ENCODE measurements at places on chromosomes 5 and 9.
A peak's percentile ranks its signal among the peaks of the same experiment; 100 is the strongest.

DNA sequence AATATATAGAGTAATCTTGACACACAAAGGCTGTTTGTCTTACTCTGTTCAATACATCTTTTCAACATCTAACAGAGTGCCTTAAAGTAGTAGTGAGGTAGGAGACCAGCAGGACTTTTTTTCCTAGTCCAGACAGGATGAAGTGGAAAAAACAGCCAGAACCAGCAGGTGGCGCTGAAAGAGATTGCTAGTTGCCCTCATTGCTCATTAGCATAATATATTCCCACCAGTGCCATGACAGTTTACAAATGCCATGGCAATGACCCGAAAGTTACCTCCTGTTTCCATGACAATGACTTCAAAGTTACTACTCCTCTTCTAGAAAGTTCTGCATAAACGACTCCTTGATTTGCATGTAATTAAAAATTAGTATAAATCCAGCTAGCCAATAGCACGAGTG is 387.4 kb downstream of the ACTL7B start:
- DNase-seq: no peak

- DNase-seq: no peak
These were observed 35.8 kb upstream of the TLX3 start for GRCh38 chr5:171272996-171273970.

DNA sequence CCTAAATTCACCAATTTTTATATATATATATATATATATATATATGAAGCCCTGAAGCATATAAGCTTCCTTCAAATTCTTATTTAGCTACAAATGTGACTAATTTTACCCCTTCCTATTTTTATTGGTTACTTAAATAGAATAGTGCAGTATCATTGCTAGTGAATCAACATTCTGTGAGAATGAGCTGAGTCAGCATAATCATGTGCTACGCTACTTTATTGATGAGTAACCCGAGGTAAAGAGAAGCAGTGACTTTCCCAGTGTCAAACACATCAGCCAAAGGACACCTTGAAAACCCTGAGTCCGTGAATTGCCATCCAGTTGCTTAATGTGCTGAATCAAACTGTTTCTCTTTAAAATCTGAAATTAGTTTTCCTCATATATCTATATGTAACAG is 546.2 kb downstream of the DMRTA1 start:
- no peak for DNase-seq

- no peak for DNase-seq
These were observed 8.7 kb downstream of the STK10 start for GRCh38 chr5:172178991-172179989.

GRCh38 chr5:88374391-88374790 is 105.7 kb upstream of the TMEM161B start:
- DNase-seq: no peak

GRCh38 chr9:3956081-3956671 is 343.7 kb downstream of the GLIS3 start:
- no peak for DNase-seq

DNA sequence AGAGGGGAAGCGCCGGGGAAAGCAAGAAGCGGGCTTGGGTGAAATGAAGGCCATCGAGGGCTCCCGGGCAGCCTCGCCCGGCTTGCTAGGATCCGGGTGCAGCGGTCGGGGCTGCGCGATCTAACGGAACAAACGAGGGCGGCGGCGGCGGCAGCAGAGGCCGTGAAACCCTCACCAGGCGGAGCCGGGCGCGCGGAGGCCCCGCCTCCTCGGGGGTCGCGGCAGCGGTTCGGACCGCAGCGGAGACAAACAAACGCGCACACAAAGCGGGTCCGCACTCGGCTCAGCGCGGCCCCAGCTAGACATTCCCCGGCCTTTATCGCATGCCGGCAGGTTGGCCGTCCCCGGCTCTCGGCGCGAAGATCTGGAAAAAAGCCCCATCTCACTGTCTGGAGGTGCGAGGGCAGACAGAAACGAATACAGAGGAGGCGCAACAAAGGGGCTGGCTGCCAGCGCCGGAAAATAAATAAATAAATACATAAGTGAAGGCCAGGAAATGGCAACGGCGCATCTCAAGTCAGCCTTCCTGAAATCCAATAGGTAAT is 10.5 kb upstream of the TRIM36 start:
- peak; percentile 42 for DNase-seq

DNA sequence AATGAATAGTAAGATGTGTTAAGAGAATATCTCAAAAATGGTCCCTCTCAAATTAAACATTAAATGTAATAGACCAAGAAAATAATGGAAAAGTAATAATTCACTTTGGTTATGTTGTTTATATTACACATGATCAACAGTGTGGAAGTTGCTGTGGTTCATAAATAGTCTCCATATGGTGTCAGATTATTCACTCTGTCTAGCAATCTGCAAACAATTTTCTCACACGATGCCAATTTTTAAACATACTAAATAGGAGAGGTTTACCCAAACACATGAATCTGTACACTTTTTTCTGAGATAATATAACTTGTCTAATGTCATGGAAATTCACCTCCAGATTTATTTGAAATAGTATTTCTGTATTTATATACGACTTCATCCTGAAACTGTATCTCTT is 217.4 kb upstream of the FBXL7 start:
- no peak for DNase-seq

DNA sequence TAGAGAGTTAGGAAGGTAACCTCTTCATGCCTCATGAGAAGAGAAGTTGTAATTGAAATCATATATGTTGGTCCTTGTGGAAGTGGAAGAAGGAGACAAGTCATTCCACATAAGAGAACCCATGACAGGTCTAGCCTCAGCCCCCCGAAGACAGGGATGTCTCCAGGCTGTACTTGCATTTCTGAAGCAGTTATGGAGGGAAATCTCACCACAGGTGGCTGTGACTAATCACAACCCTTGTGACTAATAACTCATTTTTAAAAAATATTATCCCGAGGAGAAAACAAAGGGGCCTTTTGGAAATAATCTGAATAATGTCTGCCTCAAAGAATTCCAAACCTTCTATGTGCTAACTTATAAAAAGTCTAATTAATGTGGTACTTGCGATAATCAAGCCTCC is 262.1 kb upstream of the RPS23 start:
- no peak for DNase-seq

DNA sequence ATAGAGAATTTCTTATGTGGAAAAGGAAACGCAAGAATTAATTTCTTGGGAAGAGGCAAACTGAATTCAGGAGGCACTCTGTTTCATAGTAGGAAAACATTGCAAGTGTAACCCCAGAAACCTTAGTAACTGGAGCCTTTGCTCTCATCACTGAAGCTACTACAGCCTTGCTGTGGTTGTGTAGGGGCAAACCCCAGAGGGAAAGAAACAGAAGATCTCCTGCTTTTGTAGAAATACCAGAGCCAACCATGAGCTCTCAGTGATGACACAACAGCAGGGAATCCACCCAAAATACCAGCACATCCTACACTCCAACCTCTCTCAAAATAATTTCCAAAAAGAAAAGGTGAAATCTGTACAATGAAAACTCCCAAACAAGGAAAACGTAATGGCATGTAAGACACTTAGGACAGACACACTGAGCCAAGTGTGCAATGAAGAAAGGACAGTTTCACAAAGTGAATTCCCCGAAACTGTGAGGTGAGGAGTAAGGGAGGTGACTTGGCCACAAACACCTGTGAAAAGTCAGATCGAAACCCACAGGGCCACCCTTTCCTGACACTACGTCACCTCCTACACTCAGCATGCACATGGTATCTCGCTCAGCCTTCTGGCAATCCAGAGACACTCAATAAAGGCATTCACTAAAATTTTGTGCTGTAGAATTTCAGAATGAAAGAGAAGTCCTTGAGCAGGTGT is 8.5 kb upstream of the ACSL6 start:
- DNase-seq: no peak

DNA sequence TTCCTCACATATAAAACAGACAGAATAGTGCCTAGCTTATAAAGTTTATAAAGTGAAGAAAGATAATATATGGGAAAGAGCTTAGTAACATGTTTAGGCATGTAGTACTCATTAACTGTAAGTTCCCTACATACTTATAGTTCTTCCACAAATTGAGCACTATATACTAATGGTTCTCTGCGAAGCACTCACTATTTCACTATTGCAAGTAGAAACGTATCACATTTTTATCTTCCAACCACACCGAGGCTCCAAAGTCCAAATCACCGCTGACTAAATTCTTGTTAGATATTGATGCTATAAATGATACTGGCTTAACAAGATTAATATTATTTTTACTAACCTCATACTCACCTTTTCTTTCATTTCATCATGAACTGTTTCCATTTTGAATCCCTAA is 61.0 kb downstream of the FBXW11 start:
- DNase-seq: no peak

- DNase-seq: peak; percentile 39
These were observed 247.4 kb upstream of the RASA1 start for GRCh38 chr5:87020099-87020934.

DNA sequence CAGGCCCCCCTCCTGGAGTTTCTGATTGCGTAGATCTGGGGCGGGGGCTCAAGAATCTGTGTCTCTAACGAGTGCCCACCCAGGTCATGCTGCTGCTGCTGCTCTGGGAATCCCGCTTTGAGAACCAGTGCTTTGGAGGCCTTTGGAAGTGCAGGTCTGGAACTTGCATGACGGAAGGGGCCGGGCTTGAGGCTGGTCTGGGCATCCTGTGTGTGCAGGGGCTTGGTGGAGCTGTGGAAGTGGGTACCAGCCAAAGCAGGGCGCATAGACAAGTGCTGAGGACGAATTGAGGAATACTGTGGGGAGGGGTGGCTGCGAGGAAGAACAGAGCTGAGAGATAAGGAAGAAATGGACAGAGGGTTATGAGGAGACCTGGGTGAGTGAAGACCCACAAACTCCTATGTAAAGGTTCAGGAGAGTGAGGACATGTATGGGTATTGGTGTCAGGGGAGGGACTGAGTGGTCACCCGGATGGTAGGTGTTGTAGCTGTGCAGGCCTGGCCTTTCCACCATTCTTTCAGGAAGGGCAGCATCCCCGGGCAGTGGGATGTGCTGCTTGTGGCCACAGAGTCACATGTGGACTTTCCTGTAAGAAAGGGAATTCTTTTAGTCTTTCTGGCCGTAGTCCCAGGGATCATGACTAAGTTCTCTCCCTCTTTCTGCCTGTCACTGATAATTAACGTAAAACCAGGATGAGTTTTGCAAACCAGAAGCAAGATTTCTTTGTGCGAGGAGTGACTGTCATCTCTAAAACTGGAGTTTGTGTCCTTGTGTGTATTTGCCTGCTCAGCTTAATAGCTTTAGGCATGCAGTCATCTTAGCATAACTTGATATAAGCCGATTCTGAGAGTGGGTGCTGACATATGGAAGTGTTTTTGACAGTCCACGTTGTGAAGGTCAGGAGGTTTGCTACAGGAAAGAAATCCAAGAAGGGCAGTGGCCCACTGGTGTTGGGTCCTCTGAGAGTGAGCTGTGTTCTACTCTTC is 43.3 kb upstream of the TJP2 start:
- peak; percentile 67 for DNase-seq

- peak; percentile 43 for DNase-seq
These were observed 89.7 kb upstream of the SAP30L start for GRCh38 chr5:154356020-154356655.

- no peak for DNase-seq
These were observed 1028.5 kb downstream of the CDH18 start for GRCh38 chr5:18959535-18959934.

- no peak for DNase-seq
These were observed 86.5 kb downstream of the ANGPTL2 start for GRCh38 chr9:127035948-127036347.

GRCh38 chr9:128416014-128416413 is 4.6 kb upstream of the CERCAM start:
- DNase-seq: no peak

DNA sequence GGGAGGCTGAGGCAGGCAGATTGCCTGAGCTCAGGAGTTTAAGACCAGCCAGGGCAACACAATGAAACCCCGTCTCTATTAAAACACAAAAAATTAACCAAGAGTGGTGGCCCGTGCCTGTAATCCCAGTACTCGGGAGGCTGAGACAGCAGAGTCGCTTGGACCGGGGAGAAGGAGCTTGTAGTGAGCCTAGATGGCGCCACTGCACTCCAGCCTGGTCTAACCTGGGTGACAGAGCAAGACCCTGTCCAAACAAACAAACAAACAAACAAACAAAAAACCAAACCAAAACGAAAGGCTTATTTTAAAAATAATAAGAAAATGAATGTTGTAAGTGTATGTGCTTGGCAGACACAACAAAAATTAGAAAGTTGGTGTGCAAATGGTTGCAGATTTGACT is 536.3 kb upstream of the PTPRD start:
- DNase-seq: no peak

GRCh38 chr5:34008802-34009201 is 952 bp upstream of the AMACR start:
- no peak for DNase-seq

GRCh38 chr5:1926071-1926440 is 43.3 kb upstream of the IRX4 start:
- no peak for DNase-seq

- peak; percentile 20 for DNase-seq
These were observed 577.7 kb upstream of the FTMT start for GRCh38 chr5:121273833-121274433.
